NCI-H2081 treated with DMSO at 0.1 percent for 48 hours (cell line): ENCODE measurements at places on chromosomes 7 and 10.

GRCh38 chr10:66555061-66555460, 370.8 kb upstream of the LRRTM3 start:
- DNase-seq, result no peak

DNA sequence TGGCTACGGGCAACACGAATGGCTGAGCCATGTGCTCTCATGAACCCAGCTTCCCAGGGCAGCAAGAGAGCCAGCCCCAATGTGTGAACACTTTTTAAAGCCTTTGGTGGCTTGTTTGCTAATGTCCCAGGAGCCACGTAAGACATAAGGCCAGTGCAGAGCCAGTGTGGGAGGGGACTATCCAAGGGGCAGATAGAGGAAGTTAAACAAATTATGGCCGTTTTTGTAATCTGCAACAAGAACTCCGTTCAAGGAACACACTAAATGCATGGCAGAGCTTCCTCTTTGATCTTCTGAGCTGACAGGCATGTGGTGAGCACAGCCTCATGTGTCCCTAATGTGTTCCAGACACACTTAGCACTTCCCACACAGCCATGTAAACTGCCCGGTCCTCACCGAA, 133.3 kb downstream of the TEX36 start:
- DNase-seq, result no peak

- no peak for DNase-seq
Measured at GRCh38 chr10:12781976-12782375, 219.5 kb downstream of the CCDC3 start.

- no peak for DNase-seq
Measured at GRCh38 chr10:15363031-15363430, 8.1 kb downstream of the FAM171A1 start.

- no peak for DNase-seq
Measured at GRCh38 chr7:100763556-100764140, 30.3 kb downstream of the ZAN start.

GRCh38 chr7:101137651-101138212, 10.8 kb downstream of the SERPINE1 start:
- DNase-seq, result no peak

GRCh38 chr7:46934198-46934825, 647.6 kb downstream of the TNS3 start:
- DNase-seq, result no peak

DNA sequence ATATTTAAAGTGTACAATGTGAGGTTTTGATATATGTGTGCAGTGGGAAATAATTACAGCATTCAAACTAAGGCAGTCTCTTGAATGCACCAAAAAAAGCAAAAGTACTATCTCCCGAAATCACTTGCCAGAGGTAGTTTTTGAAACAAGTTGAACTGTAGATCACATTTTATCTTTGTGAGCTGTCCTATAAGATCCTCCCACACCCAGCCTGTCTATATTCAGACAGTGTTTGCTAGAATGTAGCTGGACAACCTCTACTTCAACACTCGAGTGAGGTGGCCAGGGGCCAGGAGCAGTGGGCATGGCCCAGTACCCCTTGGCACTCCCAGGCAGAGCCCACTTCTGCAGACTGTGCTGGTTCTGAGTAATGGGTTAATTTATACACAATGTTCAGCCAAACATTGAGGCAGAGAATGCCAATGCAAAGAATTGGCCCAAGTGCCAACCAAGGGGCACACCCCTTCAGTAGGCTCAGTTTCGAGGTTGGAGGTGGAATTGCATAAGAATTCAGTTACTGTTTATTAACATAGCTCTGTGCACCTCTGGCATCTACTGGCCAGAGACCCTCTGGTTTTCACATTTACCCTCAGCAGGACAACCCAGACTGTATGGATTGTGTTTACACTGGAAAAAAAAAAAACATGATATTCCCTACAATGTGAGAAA, 70.5 kb downstream of the AHR start:
- DNase-seq, result no peak

DNA sequence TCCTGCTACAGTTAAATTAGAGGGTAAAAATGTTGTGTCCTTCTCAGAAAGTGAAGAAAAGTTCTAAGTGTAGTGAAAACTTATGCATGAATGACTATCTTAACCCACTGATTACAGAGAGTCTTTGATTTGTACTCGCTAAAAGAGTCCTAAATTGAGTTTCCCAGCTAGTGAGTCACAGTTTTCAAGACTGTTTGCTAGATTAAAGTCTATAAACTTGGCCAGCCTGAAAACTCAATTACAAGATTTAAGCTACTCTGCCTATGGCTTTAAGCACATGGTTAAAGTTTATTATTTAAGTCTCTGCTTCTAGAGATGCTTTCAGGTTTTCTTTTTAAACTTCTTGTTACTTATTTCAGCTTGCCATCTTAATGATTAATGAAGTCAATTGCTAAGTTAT, 44.4 kb downstream of the MRPS24 start:
- no peak for DNase-seq
